ENCODE measurements at places on chromosomes 4 and X. TPM values are rescaled to one million over a fixed set of nuclear protein-coding genes. Genes with fewer than 3 reads are reported as not detected.

MAGEA1 gene
- not detected for total RNA-seq

CSN3 gene
- not detected for total RNA-seq

TCEANC gene
- 3.8 TPM for total RNA-seq

SHOX gene
- not detected for total RNA-seq

CXCL5 gene
- 0.45 TPM for total RNA-seq

TMEM255A gene
- total RNA-seq: 1.8 TPM

EMCN gene
- 4.3 TPM for total RNA-seq

STS gene
- total RNA-seq: 4.5 TPM

GPR82 gene
- not detected for total RNA-seq

IL1RAPL1 gene
- total RNA-seq: 15.2 TPM

AMTN gene
- not detected for total RNA-seq

PNMA5 gene
- not detected for total RNA-seq

EDA2R gene
- 14.6 TPM for total RNA-seq

MOB1B gene
- total RNA-seq: 36.9 TPM

GRCh38 chrX:40117715-40118285, 20.0 kb upstream of the BCOR start:
- DNase-seq: no peak

DNA sequence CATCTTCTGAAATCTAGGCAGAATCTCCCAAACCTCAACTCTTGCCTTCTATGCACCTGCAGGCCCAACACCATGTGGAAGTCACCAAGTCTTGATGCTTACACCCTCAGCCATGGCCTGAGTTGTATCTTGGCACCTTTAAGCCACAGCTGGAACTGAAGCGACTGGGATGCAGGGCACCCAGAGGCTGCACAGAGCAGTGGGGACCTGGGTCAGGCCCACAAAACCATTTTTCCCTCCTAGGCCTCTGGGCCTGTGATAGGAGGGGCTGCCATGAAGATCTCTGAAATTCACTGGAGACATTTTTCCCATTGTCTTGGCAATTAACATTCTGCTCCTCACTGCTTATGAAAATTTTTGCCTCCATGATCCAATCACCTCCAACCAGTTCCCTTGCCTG, 1388.5 kb downstream of the ADGRL3 start:
- DNase-seq: no peak

- no peak for DNase-seq
These were observed 320.1 kb upstream of the NDST4 start for GRCh38 chr4:115433491-115433890.

- no peak for DNase-seq
These were observed 227.0 kb downstream of the DKK2 start for GRCh38 chr4:106809076-106809475.

GRCh38 chr4:14165222-14165920, 537.8 kb upstream of the BOD1L1 start:
- no peak for DNase-seq

DNA sequence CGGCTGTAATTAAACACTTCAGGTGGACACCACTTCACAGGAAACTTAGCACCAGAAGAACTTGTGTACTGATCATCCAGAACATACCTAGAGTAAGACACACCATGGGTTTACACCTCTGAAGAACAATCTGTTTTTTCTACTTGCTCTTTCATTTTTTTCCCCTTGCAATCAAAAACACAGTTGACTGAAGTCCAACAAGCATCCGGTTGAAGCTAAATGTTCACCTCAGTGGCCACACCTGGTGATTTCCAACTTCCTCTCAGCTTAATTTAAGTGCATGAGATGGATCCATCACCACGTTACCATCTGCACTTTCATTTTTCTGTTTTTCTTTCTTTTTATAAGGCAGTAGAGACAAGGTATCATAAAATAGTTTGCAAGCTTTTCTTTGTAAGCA, 4.9 kb upstream of the TXK start:
- DNase-seq: no peak

DNA sequence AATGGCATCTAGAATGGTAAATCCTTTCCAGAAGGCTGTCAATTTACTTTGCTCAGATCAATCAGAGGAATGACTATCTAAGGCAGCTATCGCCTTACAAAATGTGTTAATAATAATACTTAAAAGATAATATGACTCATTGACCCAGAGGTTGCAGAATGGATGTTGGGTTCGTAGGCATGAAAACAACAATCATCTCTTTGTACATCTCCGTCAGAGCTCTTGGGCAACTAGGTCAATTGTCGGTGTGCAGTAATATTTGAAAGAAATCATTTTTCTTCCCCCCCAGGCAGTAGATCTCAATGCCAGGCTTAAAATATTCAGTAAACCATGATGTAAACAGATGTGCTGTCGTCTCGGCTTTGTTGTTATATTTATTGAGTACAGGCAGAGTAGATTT, 165.1 kb downstream of the CAMK2D start:
- no peak for DNase-seq

- DNase-seq: no peak
These were observed 85.4 kb upstream of the IGFBP7 start for GRCh38 chr4:57195622-57196021.

DNA sequence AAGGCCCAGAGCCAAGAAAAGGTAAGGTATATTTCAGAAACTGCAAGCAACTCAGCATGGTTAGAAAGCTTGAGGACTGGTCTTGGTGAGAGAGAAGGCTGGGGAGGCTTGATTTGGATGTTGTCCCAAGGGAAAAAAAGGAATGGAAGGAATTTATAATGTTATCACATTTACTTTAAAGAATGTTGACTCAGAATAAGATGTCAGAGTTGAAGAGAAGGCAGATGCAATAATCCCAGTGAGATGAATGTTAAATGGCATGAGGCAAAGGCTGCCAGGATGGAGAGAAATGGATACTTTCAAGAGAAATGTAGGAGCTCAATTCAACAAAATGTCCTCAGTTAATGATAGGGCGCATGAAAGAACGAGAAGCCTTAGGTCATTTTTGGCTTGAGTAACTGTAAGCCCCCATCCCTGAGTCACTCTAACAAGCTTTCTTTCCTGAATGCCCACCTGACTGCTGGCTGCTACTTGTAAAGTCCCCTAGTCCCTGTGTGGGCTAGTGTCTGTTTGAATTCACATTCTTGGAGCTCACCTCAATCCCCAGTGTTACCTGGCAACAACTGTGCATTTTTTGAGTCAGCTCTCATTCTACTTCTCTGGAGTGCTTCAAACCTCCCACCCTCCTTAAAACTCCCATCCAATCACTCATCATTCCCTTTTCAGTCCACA, 103.0 kb upstream of the TAPT1 start:
- no peak for DNase-seq

- no peak for DNase-seq
These were observed 74.4 kb downstream of the NFKB1 start for GRCh38 chr4:102575369-102576129.

DNA sequence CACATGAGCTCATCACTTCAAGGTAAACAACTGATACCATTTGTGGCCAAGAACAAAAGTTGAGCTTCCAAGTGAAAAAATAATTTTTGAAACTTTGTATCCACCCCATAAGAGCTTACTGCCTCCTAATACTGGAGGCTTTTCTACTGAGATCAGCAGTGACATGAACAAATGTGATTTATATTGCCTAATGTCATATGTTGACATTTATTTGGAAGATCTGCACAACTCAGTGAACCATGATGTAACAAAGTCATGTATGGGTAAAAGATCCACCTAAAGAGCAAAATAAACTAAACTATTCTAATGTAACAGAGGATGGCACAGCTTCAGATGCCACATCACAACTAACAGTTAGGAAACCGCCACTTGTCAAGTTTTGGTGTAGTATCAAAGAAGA, 65.8 kb downstream of the AFAP1 start:
- no peak for DNase-seq

- no peak for DNase-seq
These were observed 17.9 kb downstream of the LRPAP1 start for GRCh38 chr4:3514221-3514780.

GRCh38 chrX:20354505-20354904, 87.8 kb upstream of the RPS6KA3 start:
- no peak for DNase-seq

- no peak for DNase-seq
These were observed 161.8 kb downstream of the DCLK2 start for GRCh38 chr4:150240011-150240410.

DNA sequence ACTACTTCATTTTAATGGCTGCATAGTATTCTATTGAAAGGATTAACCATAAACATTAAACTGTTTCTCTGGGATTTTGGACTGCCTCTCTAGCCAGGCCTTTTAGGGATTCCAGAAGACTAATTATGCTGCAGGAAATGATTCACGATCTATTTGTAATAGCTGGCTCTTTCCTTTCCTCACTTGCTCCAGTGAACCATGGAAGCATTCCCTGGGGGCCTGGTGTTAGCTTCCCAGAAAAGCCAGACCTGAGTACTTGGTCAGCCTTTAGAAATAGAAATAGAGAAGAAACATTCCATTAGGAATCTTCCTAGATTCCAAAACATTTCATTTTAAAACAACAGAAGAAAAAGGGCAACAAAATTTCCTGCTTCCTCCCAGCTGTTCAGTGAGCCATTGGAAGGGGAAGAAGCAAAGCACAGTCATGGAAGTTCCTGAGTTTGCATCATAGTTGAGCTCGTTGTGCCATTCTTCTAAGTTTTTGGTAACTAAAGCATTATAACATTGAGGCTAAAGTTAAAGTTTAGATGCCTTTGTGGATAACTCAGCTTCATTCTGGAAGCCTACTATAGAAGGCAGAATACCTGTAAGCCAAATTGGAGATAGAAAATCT, 83.5 kb downstream of the NPNT start:
- DNase-seq: no peak

- no peak for DNase-seq
These were observed 693.6 kb upstream of the HS3ST1 start for GRCh38 chr4:12122316-12122715.

DNA sequence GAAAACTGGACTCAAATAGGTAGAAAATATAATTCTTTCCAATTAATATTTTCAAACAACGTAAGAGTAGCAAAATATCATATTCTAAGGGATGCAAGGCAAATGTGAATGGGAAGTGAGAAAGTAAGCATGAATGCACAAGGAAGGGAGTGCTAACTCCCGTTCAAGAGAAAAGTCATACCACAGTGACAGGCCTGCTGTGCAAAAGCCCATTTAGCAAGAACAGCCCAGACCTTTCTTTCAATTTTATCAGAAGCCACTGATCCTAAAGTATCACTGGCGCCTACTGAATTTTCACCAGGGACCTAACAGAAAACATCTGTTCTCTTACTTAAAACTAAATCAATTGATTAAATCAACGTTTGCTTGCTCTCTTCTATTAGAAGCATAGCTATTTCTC, 157.9 kb upstream of the DKK2 start:
- no peak for DNase-seq

- DNase-seq: no peak
These were observed 38.8 kb upstream of the BEX4 start for GRCh38 chrX:103175944-103176753.

DNA sequence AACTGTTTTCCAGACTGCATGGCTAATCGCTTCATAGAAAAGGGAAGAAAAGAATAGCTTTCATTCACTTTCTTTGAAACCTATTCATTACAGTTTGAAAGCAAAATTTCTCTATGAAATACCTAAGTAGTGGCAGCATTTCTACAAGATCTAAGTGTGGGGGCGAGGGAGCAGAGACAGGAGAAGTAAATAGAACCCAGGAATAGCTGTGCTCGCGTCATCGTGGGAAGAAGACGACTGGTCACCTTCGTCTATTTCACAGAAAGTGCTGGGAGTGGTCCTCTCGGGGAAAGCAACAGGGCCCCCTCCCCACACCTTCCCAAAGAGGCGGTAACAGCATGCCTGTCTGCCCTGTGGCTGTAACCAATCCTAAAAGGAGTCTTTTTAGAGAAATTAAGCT, 169.9 kb upstream of the NOCT start:
- no peak for DNase-seq

GRCh38 chrX:10197279-10198210, 40.8 kb downstream of the CLCN4 start:
- DNase-seq: no peak

DNA sequence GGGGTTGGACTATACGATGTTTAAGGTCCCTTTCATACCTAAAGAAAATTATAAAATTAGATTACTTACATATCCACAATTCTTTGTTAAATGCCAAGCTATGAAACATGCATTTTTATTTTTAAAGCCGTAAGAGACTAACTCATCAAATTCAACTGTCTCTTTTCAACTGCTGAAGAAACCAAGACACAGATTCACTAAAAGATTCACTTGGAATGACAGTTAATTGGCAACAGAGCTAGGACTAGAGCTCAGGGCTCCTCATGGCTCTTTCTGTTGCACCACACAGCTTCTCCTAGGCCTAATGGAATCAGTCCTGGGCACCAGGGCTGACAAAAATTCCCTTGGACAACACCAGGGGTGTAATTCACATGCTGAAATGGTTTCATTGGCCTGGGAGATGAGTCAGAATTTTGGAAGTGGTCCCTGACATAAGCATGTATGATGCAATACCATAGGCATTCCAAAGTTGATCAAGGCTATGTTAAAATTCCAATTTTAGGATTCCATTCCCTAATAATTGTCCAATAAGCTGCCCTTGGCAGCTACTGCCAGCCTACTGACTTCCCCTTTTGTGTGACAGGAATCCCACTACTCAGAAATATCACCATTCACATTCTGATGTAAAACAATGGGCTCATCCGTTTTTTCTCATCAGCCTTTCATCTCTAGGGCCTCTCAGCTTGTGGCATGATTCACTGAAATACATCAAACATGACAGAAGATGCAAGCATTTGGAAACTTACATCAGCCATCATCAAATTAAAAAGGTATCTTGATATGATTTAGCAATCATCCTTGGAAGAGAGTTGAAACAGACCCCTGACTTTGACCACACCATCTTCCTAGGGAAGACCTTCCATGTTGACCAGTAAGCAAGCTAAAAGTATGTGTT, 54.2 kb downstream of the PLAC1 start:
- no peak for DNase-seq

GRCh38 chr4:173252024-173252935, 81.9 kb downstream of the HMGB2 start:
- DNase-seq: no peak

DNA sequence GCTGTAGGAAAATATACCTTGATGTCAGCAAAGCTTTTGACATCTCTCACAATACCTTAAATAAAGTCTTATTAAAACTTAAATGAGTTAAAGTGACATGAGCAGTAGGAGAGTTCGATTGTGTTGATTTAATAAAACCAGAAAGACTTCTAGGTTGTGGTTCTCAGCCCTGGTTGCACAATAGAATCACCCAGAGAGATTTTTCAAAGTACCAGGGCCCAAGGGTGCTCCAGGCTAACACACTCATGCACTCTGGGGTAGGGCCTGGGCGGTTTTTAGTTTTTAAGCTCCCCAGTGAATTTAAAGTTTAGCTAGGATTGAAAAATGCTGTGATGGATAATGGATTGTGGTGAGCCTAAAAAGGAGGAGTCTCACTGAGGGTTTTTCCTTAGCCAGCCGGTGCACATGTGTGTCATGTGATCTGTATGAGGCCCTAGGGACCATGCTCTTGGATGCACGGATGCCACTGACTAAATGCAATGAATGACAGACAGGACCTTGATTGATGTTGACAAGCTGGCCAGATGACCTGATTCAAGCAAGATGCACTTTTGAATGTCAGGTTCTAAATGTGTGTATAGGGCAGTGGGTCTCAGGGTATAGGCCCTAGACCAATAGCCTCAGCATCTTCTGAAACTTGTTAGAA, 185.0 kb downstream of the PTTG2 start:
- no peak for DNase-seq

GRCh38 chr4:121786221-121786620, 14.9 kb upstream of the EXOSC9 start:
- no peak for DNase-seq

- no peak for DNase-seq
These were observed 58.2 kb upstream of the RBM47 start for GRCh38 chr4:40687676-40688389.

GRCh38 chr4:94559351-94559806, 107.6 kb downstream of the PDLIM5 start:
- DNase-seq: no peak
